ENCODE measurements at places on chromosomes 7 and 10.

GRCh38 chr10:15035385-15036301 is 8.1 kb upstream of the OLAH start:
- no peak for DNase-seq

DNA sequence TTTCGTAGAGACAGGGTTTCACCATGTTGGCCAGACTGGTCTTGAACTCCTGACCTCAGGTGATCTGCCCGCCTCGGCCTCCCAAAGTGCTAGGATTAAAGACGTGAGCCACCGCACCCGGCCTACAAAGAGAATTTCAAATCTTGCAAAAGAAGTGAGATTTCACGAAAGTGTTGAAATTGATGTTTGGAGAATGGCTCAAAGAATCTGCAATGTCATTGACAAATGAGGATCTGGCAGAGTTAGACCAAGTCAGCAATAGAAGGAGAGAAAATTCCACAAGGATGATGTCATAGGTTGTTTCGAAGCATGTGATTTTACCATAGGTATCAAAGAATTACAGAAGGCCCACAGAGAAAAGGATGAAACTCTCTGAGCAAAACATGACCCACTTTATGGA is 71.7 kb downstream of the LYZL2 start:
- no peak for DNase-seq

DNA sequence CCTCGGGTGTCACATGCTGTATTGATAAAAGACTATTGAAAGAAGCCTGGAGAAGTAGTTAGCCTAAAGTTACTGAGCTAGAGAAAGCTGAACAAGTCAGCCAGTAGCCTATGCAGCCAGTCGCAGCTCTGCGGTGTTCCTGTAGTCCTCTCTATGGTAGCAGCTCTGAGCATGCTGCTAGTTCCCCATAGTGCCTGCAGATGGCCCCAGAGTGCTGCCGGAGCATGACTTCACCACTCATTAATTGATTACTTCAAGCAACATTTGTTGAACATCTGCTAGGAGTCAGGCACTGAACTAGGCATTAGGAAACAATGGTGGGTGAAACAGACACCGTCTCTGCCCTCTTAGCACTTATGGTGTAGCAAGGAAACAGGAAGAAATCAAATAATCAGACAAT is 422.7 kb downstream of the SORCS3 start:
- DNase-seq = no peak

DNA sequence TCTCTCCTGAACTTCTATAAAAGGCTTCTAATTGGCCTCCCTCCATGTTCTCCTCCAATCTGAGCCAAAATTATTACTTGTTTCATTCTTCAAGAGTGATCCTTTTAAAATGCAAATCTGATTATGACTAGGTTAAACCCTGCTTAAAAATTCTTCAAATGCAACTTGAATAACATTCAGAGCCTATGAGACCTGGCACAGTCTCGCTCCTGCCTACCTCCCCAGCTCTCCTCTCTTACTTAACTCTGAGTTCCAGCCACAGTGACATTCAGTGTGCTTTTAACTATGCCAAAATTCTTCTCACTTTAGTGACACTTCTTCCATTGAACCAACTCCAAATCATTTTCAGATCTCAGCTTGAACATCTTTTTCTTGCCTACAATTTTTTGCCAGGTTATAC is 68.8 kb downstream of the TMEM168 start:
- no peak for DNase-seq

DNA sequence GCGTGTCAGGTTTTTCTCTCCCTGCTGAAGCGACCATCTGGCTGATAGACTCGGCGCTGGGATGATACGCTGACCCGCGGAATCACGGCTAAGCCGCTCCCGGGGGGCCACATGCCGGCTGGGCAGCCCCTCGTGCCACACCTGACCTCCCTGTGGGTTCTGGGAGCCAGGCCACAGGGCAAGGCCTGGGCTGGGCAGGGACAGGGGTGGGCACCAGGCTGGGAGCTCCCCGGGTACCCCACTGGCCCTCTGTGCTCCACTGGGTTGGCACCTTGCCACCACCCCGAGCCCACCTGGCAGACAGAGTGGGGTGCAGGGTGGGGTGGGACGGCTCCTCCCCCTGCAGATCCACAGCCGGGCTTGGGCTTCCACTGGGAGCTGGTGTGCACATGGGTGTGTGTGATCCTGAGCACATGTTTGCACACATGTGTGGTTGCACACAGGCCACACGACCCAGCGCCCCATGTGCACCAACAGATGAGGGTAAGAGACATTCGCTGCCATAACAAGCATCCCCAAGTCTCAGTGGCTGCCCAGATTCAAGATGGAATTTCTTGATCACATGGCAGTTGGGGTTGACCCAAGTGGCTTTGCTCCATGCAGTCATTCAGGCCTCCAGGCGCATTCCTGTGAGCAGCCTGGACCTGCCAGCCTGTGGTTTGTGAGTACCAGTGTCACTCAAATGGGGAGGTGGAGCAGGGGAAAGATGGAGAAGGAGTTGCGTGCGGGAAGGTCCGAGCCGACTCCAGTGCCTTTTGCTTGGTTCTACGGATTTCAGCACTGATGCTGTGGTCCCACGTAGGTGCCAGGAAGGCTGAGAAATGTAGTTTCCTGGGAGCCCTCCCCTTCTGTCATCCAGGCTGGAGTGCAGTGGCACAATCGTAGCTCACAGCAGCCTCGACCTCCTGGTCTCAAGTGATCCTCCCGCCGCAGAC is 79.7 kb downstream of the UNCX start:
- no peak for DNase-seq

DNA sequence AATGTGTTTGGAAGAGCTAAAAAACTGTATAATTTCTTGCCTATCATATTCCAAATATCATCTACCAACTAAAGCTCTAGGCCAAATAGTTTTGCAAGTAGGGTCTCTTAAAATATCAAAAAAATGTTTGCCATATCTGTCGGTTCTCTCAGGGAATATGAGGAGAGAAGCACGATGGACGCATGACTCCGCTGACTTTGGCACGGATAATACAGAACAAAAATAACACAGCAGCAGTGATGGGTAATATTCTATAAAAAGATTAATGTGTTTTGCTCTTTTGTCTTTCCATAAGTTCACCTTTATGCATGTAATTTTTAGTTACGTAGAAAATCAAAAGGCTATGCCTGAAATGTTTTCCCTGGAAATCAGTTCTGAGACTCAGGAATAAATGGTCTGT is 919 bp upstream of the IDI2 start:
- DNase-seq = no peak

GRCh38 chr7:44288381-44288685 is 37.1 kb downstream of the CAMK2B start:
- DNase-seq = no peak

Measured in amygdala (tissue), 56 donors.